CD4-positive, alpha-beta T cell treated with Interleukin-21 for 1 hour (primary cell): ENCODE measurements at places on chromosomes 2 and 18.

GRCh38 chr2:120470041-120470965 lies 124.4 kb downstream of the INHBB start:
- no peak for DNase-seq

DNA sequence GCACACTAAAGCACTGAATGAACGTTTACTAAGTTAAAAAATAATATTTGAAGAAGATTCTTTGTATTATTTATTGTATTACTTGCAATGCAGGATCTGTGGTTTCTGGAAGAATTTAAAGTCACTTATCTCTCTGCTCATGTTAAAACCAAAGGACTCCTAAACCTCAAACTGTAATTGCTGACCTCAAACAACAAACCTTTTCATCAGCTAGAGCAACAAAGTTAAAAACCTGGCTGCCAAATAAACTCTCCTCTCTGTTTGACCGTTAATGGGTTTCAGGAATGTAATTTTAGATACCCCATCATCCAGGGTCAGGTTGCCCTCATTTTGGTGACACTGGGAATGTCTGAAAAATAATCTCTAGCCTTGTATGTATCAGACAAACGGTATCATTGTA lies 239.1 kb downstream of the TGIF1 start:
- DNase-seq, result no peak

GRCh38 chr18:41744421-41745030 lies 210.5 kb upstream of the PIK3C3 start:
- DNase-seq, result no peak

DNA sequence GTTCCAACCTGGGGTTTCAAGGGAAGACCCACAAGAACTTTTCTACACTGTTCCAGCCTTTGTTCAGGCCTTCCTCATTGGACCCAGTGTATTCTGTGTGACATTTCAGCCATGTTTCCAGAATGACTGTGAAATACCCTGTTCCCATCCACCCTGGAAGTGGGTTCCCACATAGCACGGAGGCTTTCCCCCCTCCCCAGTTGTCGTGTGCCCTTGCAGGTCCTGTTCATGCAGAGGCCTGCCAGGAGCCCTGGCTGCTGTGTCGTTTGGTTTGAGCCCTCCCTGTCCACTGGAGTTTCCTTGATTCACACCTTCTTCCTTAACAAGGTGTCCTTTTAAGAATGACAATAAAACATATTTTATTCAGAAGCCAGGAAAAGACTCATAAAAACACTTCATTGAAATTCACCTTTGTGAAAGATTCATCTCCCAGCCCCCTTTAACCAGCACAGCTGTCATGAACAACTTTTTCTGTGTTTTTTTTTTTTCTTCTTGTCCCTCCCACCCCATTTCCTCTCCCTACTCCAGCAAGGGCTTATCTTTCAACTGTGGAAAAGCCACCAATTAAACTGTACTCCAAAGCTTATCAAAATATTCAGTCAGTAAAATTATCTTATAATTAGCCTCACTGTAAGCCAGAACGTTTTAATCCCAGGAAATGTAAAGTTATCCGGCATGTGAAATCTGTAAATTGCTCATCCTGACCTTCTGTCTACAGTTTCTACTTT lies 106.4 kb downstream of the ACOXL start:
- DNase-seq, result no peak
